SHP77 treated with DMSO at 0.1 percent for 48 hours (cell line): ENCODE measurements at places on chromosomes 5 and 9.

GRCh38 chr9:115341426-115341825 lies 223.5 kb upstream of the TNC start:
- no peak for DNase-seq

- DNase-seq, result no peak
Measured at GRCh38 chr5:116011046-116011445, 21.2 kb upstream of the ARL14EPL start.

GRCh38 chr5:132802044-132802684 lies 10.9 kb upstream of the SOWAHA start:
- DNase-seq, result no peak

DNA sequence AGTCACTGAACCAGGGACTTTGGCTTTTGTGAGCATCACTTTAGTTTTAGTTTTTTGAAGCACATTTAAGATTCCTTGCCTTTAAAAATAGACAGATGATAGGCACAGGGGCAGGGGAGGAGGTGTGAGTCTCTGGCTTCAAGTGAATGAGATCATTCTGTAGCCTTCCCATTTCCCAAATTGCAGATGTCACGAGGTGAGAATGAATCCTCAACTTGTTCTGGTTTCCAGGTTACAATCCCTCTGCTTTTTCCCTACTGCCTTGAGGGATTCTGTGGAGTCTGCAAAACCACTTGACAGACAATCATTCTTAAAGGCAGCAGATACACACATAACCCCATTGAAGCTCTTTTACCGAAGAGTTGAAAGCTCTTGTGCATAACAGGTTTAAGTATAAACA lies 332.4 kb downstream of the DMAC1 start:
- DNase-seq, result no peak

DNA sequence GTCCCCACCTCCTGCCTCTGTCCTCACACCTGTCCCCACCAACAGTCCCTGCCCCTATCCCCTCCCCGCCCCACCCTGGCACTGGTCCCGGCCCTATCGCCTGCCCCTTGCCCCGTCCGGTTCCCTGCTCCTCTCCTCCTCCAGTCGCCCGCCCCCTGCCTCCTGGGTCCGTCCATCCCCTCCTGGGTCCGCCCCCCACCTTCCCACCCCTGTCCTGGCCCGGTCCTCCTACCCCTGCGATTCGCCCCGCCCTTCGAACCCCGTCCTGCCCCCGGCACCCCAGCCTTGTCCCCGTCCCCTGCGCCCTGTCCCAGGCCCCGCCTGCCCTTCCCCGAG lies 372 bp downstream of the EDF1 start:
- DNase-seq, result no peak

DNA sequence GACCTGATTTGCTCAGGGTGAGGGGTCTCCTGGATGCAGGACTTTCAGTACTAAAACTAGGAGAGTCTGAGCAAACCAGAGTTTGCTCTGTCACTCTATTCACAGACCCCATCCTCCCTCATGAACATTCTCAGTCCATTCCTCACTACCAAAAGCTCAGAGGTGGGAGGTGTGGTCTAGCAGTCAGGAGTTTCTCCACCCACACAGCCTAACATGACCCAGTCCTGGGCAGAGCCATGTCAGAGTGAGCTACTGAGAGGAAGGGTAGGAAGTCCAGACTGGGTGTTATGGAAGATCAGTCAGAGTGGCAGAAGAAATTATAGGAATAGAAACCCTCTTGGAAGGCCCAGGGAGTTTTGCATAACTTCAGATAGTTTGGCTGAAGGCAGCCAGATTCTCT lies 113.3 kb upstream of the GRAMD2B start:
- no peak for DNase-seq

DNA sequence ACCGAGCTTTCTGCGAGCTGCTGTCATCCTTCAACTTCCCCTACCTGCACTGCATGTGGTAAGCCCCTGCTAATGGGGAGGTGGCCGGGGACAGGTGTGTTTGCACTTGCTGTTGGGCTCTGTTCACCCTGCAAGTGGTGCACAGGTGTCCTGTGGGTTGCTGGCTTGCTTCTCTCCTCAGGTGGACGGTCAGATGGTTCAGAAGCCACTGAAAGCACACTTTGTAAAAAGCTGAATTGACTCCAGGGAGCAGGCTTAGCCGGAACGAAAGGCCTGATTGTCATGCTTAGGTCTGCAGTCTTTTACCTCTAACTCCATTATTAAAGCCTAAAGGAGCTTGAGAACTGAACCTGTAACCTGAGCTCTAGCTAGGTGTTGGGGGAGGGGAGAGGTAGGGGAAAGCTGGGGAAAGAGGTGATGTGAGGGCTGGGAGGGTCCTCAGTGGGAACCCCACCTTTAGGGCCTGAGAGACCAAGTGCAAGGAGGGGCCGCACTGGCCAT lies 37.6 kb downstream of the ACER2 start:
- no peak for DNase-seq

DNA sequence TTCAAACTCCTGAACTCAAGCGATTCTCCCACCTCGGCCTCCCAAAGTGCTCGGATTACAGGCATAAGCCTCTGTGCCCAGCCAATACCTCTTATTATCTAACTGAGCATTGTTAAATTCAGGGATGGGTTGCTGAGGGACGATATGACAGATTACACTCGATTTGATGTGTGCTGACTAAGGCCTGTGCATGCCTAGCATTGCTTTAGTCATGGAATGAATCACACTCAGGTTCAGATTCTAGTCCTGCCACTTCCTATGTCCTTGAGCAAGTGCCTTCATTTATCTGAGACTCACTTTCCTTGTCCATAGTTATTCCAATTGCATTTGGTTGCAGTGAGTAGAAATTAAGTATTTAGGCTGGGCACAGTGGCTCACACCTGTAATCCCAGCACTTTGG lies 19.5 kb downstream of the THBS4 start:
- DNase-seq, result no peak

GRCh38 chr9:74824654-74825053 lies 63.1 kb downstream of the TRPM6 start:
- DNase-seq, result no peak

DNA sequence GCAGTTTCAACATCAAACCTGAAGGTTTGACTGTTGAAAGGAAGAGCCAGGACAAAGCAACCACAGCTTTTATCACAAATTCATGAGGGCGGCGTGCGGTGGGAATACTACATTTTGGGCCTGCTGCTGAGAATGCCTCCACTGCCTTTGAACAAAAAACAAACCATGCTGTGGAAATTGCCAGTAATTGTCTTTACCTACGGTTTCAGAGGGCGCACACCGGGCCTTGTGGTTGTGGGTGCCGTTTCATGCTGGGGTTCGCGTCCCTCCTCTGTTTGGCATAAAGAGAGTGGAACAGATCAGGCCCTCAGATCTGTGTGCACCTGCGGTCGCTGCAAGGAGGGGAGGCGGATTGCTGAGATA lies 27.6 kb upstream of the TCF7 start:
- no peak for DNase-seq

- DNase-seq, result no peak
Measured at GRCh38 chr9:12640866-12641636, 52.1 kb upstream of the TYRP1 start.

- DNase-seq, result no peak
Measured at GRCh38 chr5:139677736-139678613, 29.8 kb downstream of the CXXC5 start.

- no peak for DNase-seq
Measured at GRCh38 chr9:137276473-137277328, 825 bp upstream of the TOR4A start.

DNA sequence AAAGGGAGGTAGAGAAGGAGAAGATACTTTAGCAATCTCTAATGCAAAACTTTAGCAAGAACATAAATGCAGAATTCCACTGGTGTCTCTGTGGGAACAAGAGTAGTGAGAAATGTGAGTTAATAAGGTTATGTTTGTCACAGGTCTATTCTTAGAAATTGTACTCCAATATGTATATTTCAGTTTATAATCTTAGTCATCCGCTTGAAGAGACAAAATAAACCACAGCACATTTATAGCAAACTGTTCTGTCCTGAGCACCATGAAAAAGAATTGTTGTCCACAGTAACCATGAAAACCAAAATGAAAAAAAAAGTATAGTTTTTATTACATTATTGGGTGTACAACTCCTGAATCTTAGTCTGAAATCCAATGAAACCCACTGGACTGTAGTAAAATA lies 93.6 kb upstream of the TSLP start:
- no peak for DNase-seq

DNA sequence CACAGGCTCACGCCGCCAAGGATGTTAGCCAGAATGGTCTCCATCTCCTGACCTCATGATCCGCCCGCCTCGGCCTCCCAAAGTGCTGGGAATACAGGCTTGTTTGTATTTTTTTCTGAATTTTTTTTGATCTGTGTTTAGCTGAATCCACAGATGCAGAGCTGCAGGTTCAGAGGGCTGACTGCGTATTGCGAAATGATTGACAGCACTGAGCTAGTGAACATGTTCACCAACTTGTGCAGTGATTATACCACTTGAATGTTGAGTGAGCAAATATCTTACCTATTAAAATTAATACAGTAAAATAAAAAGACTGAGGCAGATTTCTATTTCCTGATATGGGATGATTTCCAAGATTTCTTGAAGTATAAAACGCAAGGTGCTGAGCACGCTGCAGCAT lies 123.1 kb upstream of the PHYKPL start:
- DNase-seq, result no peak

- no peak for DNase-seq
Measured at GRCh38 chr5:113170707-113171106, 194.1 kb downstream of the DCP2 start.

- no peak for DNase-seq
Measured at GRCh38 chr5:93997562-93997961, 256.2 kb upstream of the POU5F2 start.

DNA sequence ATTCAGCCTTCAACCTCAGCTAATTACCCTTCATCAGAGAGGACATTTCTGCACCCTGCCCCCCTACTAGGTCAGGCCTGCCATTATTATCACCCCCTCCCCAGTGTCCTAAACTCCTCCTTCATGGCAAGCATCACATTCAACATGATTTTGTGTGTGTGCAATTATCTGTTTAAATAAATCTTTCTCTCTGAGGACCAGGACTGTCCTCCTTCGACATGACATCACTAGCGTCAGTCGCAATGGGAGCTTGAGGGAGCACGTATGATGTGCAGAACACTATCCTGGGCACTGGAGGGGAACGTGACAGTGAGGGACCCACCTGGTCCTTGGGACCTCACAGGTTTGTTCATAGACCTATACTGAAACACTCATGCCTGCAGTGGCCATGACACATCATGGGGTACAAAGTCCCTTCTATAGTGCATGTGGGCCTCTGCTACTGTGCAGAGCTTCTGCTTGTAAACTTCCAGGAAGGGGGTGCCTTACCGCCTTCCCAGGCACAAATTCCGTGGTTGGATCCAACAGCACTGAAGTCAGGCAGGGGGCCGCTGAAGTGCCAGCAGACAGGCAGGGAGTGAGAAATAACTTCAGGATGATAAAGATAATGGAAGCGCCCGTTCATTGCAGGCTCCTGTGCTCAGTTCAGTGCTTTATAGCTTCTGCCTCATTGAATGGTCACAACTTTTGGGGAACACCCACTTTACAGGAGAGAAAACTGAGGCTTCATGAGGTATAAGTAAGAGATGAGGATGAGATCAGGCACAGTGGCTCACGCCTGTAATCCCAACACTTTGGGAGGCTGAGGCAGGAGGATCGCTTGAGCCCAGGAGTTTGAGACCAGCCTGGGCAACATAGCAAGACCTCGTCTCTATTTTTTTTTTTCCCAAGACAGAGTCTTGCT lies 36.0 kb upstream of the STXBP1 start:
- DNase-seq, result no peak

GRCh38 chr5:77266291-77266690 lies 55.8 kb downstream of the PDE8B start:
- no peak for DNase-seq

GRCh38 chr5:12793373-12793772 lies 889.1 kb upstream of the CTNND2 start:
- no peak for DNase-seq

- DNase-seq, result no peak
Measured at GRCh38 chr5:95941756-95942155, 19.9 kb downstream of the ELL2 start.

- DNase-seq, result no peak
Measured at GRCh38 chr9:24516463-24516862, 29.2 kb downstream of the IZUMO3 start.

DNA sequence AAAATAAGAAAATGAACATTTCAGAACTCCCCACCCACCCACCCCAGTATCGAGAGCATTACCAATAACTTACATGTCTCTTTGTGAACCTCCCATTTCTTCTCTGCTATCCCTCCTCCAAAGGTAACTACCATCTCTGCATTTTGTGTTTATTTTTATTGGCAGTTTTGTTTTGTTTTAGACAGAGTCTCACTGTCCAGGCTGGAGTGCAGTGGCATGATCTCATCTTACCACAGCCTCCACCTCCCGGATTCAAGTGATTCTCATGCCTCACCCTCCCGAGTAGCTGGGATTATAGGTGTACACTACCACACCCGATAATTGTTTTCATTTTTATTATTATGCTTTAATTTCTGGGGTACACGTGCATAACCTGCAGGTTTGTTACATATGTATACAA lies 21.7 kb upstream of the GLIS3 start:
- DNase-seq, result no peak

GRCh38 chr5:178872302-178872701 lies 12.5 kb downstream of the ZNF354B start:
- no peak for DNase-seq

GRCh38 chr5:93576994-93577853 lies 3.8 kb downstream of the NR2F1-AS1 start:
- no peak for DNase-seq

DNA sequence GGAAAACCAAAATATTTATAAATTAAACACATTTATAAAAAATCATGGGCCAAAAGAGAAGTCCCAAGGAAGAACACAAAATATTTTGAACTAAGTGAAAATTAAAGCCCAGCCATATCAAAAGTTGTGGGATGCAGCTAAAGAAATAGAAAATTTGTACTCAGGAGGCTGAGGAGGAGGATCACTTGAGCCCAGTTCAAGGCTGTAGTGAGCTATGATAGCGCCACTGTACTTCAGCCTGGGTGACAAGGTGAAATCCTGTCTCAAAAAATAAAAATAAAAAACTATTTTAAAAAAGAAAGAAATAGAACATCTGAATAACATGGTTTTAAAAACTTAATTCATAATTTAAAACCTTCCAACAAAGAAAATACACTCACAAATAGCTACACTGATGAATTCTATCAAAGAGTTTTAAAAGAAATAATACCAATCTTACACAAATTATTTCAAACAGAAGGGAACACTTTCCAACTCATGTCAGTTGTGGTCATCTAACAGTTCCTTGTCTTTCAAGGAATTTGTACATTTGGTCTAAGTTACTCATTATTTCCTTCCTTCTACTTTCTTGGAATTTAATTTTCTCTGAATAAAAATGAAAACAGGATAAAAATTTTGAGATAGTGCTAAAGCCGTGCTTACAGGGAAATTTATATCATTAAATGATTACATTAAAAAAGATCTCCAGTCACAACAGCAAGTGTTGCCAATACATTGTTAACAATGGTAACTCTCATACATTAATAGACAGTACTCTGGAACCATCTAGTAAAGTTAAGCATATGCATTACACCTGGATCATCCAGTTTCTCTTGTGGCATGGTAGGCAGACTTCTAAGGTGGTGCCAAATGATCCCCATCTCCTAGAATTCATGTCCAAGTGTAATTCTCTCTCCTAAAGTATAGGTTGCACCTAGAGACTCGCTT lies 17.8 kb downstream of the PTBP3 start:
- DNase-seq, result no peak
